Gastroesophageal sphincter (tissue), 4 donors: ENCODE measurements at places on chromosomes 2 and 18. TPM values are rescaled to one million over a fixed set of nuclear protein-coding genes. Genes with fewer than 3 reads are reported as not detected.

The AFF3 gene
- 15.4 TPM for total RNA-seq

The CROCC2 gene
- total RNA-seq: not detected

The LOXL3 gene
- total RNA-seq: 13.2 TPM

DNA sequence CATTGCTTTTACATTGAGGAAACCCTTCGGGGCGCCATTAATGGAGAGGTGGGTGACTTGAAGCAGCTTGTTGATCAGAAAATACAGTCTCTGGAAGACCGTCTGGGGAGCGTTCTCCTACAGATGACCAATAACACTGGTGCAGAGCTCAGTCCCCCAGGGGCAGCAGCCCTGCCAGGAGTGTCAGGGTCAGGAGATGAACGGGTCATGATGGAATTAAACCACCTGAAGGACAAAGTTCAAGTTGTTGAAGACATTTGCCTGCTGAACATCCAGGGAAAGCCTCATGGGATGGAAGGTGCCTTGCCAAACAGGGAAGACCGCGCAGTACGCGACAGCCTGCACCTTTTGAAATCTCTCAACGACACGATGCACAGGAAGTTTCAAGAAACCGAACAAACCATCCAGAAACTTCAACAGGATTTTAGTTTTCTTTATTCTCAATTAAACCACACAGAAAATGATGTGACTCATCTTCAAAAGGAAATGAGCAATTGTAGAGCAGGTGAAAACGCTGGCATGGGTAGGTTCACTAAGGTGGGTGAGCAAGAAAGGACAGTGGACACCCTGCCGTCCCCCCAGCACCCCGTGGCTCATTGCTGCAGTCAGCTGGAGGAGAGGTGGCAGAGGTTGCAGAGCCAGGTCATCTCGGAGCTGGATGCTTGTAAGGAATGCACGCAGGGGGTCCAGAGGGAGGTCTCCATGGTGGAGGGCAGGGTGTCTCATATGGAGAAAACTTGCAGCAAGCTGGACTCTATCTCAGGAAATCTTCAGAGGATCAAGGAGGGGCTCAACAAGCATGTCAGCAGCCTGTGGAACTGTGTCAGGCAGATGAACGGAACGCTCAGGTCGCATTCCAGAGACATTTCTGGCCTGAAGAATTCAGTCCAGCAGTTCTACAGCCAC is 45.0 kb downstream of the EMILIN2 start:
- ATAC-seq: no peak

DNA sequence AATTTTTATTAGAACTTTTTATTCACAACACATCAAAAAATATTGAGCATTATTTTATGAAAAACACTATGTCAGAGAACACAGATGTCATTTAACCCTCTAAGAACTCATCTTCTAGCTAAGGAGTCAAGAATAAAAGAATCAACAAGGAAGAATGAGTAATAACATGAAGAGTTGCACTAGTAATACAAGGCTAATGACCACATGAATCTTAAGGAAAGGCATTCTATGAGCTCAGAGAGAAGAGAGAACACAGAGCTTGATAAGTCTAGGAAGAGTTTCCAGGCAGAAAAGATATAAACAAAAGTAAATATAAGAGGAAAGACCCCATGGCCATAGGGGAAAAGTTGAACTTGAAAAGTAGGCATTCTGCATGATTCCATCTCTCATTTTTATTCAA is 166.5 kb downstream of the MAIP1 start:
- ATAC-seq: no peak

DNA sequence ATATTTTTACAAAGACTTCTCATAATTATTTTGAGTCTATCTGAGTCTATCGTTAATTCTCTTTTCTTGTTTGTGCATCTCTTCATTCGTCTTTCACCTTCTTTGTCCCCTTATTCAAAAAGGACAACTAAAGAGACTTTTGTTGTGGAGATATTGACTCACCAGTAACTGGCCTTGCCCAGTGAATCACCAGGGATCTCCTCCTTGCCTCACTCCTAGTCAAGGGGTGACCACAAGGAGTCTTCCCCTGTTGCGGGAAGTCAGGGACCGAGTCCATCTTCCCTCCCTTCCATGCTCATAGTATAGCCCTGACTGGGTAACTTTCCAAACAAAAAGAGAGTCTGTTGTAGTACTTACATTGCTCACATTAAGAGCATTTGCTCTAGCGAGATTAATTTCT is 158.9 kb downstream of the NEB start:
- ATAC-seq: no peak

DNA sequence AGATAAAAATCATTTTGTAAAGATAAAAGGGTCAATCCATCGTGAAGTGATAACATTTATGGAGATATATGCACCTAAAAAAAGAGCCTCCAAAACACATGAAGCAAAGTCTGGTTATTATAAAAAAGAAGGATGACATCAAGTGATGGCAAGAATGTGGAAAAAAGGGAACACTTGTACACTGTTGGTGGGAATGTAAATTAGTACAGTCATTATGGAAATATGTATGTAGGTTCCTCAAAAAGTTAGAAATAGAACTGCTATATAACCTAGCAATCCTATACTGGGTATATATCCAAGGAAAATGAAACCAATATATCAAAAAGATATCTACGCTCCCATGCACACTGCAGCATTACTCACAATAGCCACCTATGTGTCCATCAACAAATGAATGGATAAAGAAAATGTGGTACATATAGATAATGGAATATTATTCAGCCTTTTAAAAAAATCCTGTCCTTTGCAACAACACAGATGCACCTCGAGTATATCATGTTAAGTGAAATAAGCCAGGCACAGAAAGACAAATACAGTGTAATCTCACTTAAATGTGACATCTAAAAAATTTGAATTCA is 28.9 kb downstream of the ABCB11 start:
- ATAC-seq: no peak
